Right renal pelvis (tissue), 4 donors: ENCODE measurements at places on chromosomes 16 and 17.
A peak's percentile ranks its signal among the peaks of the same experiment; 100 is the strongest.

- no peak for DNase-seq
Measured at GRCh38 chr16:14672403-14672971, 21.6 kb downstream of the PLA2G10 start.

DNA sequence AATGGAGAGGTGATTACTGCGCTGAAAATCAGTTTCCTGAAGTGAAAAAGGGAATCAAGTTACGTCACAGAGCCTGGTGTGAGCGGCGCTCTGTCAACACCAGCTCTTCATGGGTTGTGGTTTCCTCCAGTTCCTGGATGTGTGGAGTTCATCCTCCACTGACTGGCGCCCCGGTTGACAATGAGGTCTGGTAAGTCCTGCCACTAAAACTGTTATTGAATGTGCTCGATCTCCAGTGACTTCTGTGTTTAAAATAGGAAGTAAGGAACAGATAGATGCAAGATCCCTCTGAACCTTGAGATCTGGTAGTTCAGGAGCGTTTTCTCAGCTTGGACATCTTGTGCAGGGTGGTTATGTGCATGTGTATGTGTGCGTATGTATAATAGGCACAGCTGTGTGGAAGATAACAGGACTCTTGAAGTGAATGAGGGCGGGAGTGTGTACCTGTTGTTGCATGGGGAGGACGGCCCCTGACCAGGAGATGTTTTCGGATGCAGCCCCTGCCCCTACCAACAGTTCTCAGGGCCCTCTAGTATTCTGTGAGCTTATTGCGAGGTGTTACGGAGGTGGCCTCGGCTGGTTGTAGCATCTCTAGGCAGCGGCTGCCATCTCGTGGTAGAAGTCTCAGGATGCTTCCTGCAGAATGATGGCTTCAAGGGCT, 22.0 kb upstream of the GOT2 start:
- DNase-seq: peak; percentile 48

DNA sequence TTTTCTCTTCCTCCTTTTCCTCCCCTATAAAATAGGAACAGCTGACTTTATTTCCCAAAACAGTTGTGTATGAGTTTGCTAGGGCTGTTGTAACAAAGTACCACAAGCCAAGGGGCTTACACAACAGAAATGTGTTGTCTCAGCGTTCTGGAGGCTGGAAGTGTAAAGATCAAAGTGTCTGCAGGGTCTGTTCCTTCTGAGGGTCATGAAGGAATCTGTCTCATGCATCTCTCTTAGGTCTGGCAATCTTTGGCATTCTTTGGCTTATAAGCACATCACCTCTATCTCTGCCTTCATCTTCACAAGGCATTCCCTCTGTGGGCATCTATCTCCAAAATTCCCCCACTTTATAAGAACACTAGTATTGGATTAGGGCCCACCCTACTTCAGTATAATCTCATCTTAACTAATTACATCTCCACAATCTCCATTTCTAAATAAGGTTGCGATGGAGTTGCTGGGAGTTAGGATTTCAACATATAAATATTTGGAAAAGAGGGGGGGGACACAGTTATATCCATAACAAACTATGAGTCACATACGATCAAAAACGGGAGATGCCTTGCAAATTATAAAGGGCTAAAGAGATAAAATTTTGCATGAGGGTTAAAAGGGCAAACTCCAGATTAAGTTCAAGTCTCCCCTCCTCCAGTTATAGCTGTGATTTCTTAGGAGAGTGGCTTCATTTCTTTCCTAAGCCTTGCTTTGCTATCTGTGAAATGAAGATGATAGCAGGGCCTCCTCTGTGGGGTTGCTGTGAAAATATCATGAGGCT, 109.7 kb downstream of the VAT1L start:
- no peak for DNase-seq

DNA sequence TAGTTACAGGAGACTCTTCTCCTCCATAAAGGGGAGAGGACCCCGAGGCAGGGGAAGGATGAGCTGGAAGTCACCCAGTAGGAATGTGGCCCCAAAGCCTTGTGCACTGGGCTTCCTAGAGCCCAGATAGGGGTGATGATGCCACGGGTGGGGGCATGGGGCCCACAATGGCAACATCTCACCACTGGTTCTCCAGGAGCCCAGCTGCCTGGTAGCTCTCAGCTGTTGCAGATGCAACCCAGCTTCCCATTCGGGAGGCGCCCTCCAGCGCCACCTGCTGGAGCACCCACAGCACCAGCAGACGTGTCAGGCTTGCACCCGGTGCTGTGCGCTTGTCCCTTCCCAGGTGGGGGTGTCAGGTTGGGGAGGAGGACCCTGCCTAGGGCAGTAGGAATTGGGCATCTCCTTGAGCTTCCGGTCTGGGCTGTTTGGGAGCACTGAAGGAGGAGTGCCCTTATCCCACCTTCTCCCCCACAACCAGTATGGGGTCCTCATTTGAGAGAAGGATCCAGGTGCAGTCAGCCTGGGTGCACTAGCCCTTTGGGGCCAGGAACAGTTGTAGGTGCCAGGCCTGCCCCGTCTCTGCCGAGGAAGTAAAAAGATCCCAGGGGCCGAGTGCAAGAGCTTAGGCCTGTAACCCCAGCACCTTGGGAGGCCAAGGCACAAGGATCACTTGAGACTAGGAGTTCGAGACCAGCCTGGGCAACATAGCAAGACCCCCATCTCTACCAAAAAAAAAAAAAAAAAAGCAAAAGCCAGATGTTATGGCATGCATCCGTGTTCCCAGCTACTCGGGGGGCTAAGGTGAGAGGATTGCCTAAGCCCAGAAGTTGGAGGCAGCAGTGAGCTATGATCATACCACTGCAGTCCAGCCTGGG, 14.4 kb downstream of the CDIPT start:
- no peak for DNase-seq

DNA sequence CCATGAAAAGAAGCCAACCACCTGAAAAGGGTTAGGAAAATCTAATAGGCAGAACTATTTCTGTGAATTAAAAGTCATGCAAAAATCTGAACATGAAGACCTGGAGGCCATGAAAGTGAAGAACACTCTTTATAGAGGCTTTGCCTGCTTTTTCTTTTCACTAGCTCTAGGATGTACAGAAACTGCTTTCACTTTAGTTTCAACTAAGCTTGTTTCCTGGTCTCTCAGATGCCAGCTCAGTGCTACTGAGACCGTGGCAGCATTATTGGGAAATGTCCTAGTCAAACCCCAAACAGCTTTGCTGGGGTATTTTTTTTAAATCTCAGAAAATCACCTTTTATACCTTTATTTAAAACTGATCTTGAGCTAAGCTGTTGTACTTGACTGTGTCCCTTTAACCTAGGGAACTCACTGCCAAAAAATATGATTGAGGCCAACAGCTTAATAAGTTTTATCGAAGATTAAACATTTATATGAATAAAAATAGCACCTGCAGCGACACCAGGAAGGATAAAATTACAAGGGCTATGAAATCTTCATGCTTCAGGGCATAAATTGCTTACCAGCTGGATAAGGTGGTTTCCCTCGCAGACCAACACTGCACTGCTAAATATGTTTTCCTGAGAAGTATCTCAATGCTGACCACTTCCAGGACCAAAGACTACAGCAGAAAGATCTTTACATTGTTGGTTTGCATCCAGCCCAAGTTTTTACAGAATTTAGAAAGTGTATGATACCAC, 621.8 kb upstream of the ZFHX3 start:
- no peak for DNase-seq

DNA sequence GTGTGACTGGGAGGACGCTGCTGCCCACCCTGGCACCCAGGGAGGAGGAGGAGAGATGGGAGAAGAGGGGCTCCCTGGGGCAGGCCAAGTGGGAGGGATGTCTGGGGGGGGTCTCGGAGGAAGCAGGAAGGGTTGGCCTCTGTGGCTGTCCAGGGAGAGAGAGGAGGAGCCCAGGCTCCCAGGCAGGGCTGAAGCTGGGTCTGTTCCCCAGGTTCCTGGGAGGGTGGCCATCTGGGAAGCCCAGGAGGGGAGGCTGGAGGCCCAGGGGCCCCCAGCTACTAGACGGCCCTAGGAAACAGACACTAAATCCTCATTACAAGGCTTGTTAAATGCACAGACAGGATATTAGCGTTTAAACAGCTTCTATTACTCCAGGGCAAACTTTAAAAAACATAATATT, 139.8 kb downstream of the ENGASE start:
- no peak for DNase-seq
